Immature natural killer cell (primary cell): ENCODE measurements at places on chromosomes 3 and 15. TPM values are rescaled to one million over a fixed set of nuclear protein-coding genes. Genes with fewer than 3 reads are reported as not detected.

GRCh38 chr3:184239708-184240107 is 9.1 kb downstream of the ALG3 start:
- no peak for DNase-seq

Gene PPP1R14D
- polyA plus RNA-seq, result not detected

- no peak for DNase-seq
Observed at GRCh38 chr15:51652084-51652668, 29.1 kb upstream of the SCG3 start.

DNA sequence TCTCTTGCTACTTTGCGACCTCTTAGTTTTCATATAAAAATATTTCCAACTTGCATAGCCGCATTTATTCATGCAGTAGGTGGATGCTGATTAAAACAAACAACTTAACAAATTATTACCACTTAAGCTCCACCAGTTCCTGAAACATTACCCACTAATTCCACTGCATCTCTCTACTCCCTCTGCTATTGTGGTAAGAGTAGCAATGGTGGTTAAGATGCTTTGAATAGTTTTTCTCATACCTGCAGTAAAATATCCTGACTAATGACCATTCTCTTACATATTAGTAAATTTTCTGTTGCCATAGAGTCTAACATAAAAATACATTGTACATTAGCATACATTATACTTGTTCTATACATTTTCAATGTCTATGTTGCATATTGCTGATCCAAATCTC is 397.6 kb upstream of the PLSCR5 start:
- no peak for DNase-seq

- DNase-seq, result no peak
Observed at GRCh38 chr3:98711426-98711825, 51.7 kb upstream of the ST3GAL6 start.

GRCh38 chr3:41243183-41243582 is 43.9 kb downstream of the CTNNB1 start:
- DNase-seq, result no peak

GRCh38 chr3:23811919-23812318 is 6.2 kb downstream of the UBE2E1 start:
- no peak for DNase-seq

GRCh38 chr3:142987707-142988106 is 13.7 kb upstream of the U2SURP start:
- DNase-seq, result no peak

Gene SMCO1
- polyA plus RNA-seq, result not detected

- DNase-seq, result peak; percentile 14
Observed at GRCh38 chr3:103002425-103003176, 567.8 kb downstream of the ZPLD1 start.

DNA sequence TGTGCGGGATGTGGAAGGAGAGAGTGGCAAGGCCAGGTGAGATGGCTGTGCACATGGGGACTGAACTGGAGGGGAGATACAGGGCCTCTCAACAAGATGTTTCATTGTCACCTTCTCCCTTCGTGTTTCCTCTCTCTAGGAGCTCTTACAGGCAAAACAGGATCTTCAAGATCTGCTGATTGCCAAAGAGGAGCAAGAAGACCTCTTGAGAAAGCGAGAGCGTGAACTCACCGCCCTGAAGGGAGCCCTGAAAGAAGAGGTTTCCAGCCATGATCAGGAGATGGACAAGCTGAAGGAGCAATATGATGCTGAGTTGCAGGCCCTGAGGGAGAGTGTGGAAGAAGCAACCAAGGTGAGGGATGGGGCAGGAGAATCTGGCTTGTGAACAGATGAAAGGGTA is 85.2 kb downstream of the CGNL1 start:
- no peak for DNase-seq

DNA sequence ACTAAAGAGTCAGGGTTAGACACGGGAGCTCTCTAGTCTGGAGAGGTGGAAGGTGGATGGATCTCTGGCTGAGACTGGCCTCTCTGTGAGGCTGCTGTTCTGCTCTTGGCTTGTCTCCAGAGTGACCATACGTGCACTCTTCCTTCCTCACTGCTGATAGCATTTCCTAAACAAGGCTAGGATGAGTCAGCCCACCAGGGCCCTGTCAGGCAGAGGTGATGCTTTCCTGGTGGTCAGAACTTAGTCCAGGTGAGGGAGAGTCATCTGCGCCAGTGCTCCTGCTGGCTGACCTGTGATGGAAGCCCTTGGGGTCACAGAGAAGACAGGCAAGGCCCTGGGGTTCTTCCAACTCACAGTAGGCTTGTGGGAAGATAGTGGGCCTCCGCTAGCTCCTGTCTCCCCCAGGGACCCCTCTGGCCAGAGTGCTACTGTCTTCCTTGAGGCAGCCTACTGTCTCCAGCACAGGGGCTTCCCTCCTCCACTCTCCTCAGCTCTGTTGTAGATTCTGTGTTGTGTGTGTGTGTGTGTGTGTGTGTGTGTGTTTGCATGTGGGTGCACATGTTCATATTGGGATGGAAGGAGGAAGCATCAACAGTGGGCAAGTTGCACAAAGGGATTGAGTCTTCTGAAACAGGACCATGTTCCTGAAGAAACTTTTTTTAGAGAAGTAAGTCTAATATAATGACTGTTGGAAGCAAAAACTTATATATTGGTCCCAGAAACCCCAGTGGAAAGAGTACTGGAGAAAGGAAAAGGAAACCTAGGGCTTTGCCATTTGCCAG is 16.5 kb downstream of the ALPK3 start:
- no peak for DNase-seq

GRCh38 chr3:48001991-48002390 is 14.2 kb downstream of the MAP4 start:
- DNase-seq, result no peak

Gene NAALADL2
- polyA plus RNA-seq, result not detected

DNA sequence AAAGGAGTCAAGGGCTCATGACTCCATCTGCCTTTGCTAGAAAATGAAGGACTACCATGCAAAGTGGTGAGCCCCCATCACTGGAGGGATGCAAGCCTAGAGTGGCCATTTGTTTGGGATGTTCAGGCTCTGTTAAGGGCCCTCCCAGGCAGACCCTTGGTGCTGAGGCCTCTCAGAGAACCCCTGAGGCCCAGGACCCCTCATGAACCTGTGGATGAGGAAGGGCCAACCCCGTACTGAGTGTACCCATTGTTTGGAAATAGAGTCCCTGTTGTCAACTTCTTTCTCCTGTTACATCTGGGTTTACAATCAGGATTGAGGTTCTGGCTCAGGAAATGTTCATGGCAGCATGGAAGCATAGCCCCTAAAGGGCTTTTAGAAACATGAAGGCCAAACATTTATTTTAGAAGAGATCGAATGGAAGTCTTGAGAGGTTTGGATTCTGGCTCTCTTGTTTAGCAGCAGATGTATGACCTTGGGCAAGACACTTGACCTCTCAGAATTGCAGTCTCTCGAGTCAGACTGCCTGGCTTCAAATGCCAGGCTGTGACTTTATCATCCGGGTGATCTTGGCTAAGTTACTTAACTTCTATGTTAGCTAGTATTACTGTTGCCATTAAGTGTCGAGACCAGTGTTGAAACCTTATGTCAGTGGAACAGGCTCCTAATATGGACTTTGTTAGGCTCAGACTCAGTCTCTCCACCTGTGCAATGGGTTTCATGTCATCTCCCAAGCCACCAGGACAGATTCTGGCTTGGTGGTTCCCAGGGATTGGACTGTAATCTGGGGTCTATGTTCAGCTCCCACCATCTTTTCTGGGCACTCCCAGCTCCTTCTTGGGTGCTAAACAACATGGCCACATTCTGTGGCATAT is 12.4 kb downstream of the ITGA11 start:
- DNase-seq, result no peak

Gene TM4SF1
- polyA plus RNA-seq, result not detected

Gene NR1I2
- polyA plus RNA-seq, result 0.24 TPM

Gene MGLL
- 2.6 TPM for polyA plus RNA-seq
